Right lobe of liver (tissue), 6 donors: ENCODE measurements at places on chromosomes 4 and X. TPM values are rescaled to one million over a fixed set of nuclear protein-coding genes. Genes with fewer than 3 reads are reported as not detected.

DNA sequence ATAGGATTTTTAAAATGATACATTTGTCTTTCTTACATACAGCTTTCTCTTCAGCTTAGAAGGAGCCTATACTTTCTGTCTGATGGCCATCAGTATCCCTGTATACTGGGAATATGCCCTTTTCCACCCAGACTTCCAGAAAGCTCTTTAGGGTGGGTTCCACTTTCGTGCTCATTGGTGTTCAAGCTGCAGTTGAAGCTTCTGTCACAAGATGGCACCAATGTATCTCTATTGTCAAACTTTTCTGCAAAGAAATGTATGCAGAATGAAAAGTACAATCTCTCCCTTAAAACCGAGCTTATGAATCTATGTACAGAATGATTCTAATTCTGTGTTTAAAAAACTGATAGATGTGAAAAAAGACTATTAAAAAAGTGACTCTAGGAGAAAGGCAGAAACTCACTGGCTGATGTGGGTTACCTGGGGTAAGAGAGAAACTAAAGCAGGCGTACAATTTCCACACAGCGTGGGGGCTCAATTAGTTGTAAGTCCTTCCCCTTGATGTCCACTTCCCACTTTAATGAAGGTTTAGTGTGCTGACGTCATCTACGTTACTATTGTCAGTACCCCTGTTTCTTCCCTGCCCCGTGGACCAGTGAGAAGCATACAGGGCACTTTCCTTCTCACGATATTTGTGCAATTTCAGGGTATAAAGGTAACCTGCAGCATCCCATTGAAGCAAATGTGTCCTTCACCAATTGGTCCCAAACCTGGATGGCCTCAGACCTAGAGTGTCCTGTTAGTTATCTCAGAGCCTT, 57.3 kb upstream of the TCEAL2 start:
- no peak for DNase-seq

GRCh38 chr4:165330666-165331065, 3.2 kb downstream of the MSMO1 start:
- no peak for DNase-seq

GRCh38 chr4:86615501-86615900, 21.4 kb downstream of the PTPN13 start:
- no peak for DNase-seq

DNA sequence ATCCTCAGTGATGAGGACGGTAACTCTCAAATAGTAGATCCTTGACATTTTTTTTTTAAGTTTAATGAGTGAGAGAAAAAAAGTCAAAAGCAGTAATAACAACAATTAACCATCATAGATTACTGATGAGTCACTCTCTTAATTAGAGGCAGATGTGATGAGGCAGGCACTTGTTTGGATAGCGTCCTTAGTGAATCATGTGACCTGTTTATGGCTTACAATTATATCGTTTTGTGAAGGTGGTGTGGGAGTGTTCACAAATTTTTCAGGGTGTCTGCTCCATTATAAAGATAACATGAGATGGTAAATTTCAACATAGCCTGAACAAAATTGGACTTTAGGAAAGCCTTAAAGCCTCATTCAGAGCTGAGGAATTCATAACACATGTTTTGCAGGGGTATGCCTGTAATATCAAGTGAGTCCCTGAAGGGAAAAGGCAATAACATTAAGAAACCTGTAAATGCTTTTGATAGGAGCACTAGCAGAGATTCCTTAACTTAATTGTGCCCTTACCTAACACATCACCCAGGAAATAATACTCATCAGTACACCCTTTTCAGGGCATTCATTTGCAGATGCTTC, 51.9 kb upstream of the XIAP start:
- DNase-seq = no peak

GRCh38 chr4:125952631-125953030, 637.9 kb downstream of the FAT4 start:
- DNase-seq = no peak

GRCh38 chrX:15344106-15344505, 8.8 kb upstream of the PIGA start:
- DNase-seq = no peak

GRCh38 chr4:115883847-115884246, 770.4 kb upstream of the NDST4 start:
- DNase-seq = no peak

- no peak for DNase-seq
Measured at GRCh38 chrX:106615041-106615440, 3.3 kb downstream of the RADX start.

DNA sequence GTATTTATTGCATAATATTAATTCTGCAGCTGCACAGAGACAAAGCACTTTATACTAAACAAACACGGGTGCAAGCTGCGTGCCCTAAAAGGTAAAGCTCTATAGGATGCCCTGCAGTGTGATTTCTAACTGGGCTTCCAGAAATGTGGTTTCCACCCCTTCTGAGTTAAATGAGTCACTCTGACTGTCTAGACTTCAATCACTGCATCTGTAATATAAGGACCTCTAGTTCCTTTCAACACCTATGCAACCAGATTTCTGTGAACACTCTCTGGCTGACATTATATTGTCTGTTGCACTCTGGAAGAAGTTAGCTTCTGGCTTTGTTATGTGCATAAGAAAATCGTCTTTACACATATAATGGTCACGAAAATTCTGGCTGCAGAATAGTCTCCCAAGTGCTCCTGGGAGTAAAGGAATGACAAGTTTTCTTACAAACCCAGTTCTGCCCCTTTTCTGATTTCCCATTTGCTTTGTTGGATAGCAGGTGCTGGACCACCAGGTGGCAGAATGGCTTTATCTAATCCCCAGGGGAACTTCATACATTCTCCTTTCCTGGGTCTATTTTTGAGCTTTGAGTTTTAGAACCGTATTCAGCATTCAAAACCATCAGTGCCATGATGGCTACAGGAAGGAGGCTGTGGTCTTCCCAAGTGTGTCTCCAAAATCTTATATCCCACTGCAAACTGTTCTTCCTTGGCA, 842.2 kb downstream of the STIM2 start:
- DNase-seq = no peak

GRCh38 chr4:86837691-86838503, 11.3 kb downstream of the SLC10A6 start:
- DNase-seq = no peak

GRCh38 chr4:93030670-93031069, 726.9 kb downstream of the GRID2 start:
- DNase-seq = no peak

DNA sequence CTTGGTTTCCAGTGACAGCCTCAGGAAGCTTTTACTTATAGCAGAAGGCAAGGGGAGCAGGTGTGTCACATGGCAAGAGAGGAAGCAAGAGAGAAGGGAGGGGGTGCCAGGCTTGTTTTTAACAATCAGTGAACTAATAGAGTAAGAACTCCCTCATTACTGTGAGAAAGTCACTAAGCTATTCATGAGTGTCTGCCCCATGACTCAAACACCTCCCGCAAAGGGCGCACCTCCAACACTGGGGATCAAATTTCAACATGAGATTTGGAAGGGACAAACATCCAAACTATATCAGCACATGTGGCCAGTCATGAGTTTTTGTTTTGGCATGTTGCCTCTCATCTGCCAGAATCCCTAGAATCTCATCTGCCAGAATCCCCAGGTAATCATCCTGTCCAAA, 183.5 kb upstream of the C1QTNF7 start:
- DNase-seq = no peak

DNA sequence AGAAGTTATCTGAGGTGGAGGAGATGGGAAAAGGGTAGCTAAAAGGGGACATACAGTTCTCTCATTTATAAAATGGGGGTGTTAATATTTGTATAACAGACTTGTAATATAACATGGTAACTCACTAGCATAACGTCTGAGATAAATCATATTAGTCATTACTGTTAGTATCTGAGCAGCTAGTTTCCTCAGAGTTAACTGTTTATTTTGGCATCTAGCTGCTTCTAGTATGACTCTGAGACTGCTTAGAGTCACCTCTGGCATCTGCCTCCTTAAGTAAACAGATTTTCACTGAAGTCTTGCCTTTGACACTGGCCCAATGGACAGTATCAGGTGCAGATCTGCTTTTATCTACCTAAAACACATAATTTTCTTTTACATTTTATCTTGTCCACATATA, 58.1 kb downstream of the SLC30A9 start:
- DNase-seq = no peak

- no peak for DNase-seq
Measured at GRCh38 chrX:120560405-120560841, 339 bp downstream of the CUL4B start.

GRCh38 chr4:76681996-76682395, 215.9 kb downstream of the SOWAHB start:
- DNase-seq = no peak

GRCh38 chr4:173009129-173009823, 159.3 kb upstream of the GALNT7 start:
- no peak for DNase-seq

DNA sequence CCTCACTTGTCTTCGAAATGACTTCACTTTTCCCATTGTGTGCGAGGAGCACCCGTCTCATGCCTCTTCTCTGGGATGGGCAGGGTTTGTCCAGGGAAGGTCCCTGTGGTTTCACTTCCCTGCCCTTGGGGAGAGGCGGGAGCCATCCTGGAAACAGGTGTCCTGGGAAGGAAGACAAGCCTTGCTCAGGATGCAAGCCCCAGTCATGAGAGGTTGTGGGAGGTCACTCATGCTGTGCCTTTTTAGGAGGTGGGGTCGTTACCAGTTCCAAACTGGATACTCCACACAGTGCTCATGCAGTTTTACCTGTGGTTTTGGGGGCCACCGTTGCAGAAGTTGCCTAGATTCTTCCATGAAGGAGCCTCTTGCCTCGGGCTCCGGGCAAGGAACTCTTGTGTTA, 3.8 kb downstream of the RGS12 start:
- DNase-seq = no peak

DNA sequence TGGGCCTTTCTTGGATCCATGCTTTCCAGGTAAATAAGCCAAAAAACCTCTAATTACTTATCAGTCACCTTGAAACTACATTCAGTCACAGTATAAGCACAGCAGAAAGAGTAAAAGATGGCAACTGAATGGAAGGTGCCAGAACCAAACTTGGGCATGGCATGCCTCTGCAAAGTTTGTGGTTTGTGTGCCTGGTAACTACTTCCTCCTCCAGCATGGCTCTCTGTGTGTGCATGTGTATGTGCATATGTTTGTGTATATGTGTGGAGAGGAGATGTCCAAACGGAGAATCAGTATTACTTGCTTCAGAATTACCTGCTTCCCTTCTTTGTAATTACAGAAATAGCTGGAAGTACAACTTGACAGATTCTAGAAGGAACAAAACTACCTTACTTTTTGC, 67.5 kb downstream of the AGTR2 start:
- no peak for DNase-seq

GRCh38 chrX:129744861-129745321, 6.1 kb downstream of the XPNPEP2 start:
- DNase-seq = no peak

GRCh38 chr4:151049430-151049884, 34.4 kb upstream of the LRBA start:
- DNase-seq = no peak

GRCh38 chrX:2967998-2968909, 38.1 kb upstream of the ARSH start:
- DNase-seq = no peak

- no peak for DNase-seq
Measured at GRCh38 chr4:128572778-128573241, 236.7 kb upstream of the JADE1 start.

DNA sequence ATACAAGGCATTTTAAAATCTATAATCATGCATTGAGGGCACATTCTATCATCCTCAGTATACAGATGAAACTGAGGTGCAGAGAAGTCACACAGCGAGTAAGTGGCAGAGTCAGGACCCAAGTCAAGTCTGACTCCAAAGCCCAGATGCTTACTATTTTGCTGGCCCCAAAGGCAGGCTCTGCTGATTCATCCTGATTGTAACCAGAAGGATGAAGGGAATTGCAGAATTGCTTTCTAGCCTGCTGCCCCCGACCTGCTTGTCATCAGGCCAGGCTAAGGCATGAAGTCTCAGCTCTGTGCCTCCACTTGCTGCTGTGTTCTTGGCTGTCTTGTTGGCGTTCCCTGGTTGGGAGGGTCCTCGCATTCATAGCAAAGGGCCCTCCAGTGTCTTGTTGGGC, 62.7 kb downstream of the SLC9A6 start:
- no peak for DNase-seq

DNA sequence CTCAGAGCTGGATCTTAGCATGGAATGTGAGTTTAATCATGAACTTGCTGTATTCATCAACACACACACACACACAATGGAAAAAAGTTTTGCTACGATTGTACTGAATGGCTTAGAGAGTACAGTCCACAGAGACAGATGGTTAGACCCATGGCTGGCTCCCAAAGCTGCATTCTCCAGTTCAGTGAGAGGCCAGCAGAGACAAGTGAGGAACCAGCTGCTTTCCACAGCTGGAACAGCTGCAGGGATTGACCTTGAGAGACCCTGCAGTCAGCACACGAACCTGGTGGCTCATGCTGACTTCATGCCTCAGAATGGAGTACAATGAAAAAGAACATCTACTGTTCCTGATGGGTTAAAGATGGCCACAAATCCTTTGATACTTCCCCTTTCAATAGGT, 94.5 kb downstream of the DHX15 start:
- DNase-seq = no peak

DNA sequence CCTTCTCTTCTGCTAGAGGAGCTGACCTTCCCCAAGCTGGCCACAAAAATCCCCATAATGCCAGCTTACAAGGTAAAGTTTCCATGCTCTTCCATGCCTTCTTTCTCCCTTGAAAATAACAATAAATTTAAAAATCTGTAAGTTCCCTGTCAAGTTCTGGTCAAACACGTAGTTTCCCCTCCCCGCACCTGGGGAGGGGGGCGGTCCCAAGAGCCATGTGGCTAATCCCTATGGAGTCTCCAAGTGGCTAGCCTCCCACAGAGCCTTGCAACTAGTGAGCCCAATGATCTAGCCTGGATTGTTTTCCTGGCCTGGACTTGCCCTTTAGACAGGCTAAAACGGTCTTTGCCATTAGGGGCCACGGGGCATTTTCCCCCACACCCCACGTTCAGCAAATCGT, 2.1 kb upstream of the NRK start:
- no peak for DNase-seq

GRCh38 chrX:43702660-43703059, 46.6 kb downstream of the MAOA start:
- DNase-seq = no peak

IL21 gene
- not detected for total RNA-seq

RAI2 gene
- total RNA-seq = 1.2 TPM

DOK7 gene
- 0.90 TPM for total RNA-seq

SOWAHD gene
- total RNA-seq = 1.2 TPM

NAA11 gene
- total RNA-seq = not detected

SYNPO2 gene
- 10.5 TPM for total RNA-seq

CETN2 gene
- 10.9 TPM for total RNA-seq

PABPC1L2B gene
- not detected for total RNA-seq

CFP gene
- 8.2 TPM for total RNA-seq

RHOXF2 gene
- total RNA-seq = not detected

C4orf50 gene
- total RNA-seq = not detected

UGT2B10 gene
- total RNA-seq = 588 TPM

PGAM4 gene
- not detected for total RNA-seq

DNAAF6 gene
- not detected for total RNA-seq

ARHGAP6 gene
- total RNA-seq = 0.83 TPM

CXCL3 gene
- total RNA-seq = 2.0 TPM

ZCCHC12 gene
- total RNA-seq = not detected
